ENCODE measurements at places on chromosomes 3 and 15.
A peak's percentile ranks its signal among the peaks of the same experiment; 100 is the strongest.

GRCh38 chr3:186362537-186362842 lies 456 bp upstream of the DGKG start:
- DNase-seq = no peak

DNA sequence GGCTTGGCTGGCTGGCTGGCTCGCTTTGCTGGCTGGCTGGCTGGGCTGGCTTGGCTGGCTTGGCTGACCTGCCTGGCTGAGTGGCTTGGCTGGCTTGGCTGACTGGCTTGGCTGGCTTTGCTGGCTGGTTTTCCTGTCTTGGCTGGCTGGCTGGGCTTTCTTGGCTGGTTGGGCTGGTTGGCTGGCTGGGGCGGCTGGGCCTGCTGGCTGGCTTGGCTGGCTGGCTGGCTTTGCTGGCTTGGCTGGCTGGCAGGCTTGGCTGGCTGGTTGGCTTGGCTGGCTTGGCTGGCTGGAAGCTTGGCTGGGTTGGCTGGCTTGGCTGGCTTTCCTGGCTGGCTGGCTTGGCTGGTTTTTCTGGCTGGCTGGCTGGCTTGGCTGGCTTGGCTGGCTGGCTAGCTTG lies 435.6 kb downstream of the GOLGA6L6 start:
- DNase-seq = no peak

DNA sequence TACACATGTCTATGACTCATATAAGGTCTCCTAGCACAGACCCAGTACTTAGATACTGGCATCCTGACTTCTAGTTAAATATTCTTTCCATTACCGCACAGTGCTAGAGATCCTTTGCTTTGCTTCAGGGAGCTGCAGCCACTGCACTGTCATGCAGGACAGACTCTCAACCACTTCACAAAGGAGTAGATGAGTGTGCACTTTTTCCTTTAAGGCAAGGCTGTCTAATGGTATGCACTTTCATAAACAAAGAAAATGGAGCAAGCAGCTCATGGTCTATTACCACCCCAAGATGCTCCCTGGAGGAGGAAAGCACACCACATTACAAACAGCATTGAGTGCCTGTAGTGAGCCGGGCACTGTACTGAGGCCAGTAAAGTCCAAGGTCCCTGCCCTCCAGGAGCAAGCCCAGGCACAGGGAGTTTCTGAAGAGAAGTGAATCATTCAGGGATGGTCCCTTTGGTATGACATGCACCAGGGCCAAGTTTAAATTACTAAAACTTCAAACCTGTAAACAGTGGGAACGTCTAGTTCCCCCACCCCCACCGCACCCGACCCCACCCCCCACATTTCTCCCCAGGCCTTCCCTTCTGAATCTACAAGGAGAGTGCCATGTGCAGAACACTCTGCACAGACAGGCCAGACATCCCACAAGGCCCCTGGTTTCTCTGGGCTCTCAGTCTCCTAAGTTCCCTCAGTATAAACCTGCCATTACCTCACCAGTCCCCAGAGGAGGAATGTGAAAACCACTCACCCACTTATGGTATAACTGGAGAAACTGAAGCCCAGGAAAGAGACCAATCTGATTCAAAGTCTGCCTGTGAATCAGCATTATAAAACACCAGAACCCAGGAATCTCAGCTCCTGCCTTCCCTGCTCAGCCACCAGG lies 107.8 kb upstream of the BCL6 start:
- peak; percentile 7 for DNase-seq

- DNase-seq = no peak
Measured at GRCh38 chr15:92324101-92324963, 69.3 kb upstream of the ST8SIA2 start.

DNA sequence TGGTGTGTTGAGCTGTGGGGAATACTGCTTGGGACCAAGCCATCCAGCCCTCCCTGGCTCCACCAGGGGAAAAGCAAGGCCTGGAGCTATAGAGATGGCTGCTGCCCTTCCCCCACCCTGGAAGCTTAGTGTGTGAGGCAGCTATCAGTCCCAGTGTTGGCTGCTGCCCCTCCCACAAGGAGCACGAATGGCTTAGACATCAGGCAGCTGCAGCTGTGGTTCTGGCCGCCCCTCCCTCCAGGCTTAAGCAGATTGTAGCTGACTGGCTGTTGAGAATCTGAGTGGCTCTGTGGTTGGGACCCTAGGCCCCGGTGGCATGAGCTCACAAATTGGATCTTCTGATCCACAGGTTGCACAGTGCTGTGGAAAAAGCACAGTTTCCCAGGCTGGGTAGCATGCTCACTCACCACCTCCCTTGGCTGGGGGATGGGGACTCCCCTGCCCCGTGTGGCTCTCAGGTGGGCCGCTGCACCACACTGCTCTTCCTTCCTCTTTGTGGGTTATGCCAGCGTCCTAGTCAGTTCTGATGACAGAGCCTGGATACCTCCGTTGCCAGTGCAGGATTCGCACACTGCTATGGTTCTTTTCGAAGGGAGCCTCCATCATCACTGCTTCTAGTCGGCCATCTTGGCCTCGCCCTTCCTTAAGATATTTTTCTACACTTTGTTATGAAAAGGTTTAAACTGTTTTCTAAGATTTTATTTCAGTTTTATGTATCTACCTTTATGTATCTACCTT lies 21.2 kb upstream of the SUCNR1 start:
- no peak for DNase-seq

DNA sequence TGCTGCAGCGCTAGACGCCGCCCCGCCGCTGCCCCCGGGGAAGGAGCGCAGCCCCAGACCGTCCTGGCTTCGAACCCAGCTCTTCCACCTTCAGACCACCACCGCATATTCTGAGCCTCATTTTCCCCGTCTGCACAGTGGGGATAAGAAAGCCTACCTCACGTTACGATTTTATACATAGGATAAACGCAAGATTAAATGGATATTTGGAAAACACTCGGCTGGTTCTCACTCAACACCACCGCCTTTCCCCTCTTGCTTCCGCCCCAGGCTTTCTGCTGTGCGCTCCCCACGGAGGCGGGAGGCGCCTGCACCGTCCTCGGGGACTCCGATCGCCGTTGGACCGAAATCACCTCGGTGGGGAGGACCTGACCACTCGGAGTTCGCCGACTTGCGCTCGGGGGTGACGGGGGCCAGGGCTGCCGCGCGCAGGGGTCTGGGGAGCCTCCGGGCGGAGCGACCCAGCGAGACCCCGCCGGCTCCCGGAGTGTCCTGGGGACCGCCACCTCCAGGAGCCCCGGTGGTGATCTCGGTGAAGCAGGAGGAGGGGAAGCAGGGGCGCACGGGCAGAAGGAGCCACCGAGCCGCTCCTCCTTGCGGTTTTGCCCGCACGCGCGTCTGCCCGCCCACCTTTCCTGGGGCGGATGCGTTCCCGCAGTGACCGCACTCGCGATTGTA lies 4.0 kb downstream of the FBXL22 start:
- peak; percentile 75 for DNase-seq

DNA sequence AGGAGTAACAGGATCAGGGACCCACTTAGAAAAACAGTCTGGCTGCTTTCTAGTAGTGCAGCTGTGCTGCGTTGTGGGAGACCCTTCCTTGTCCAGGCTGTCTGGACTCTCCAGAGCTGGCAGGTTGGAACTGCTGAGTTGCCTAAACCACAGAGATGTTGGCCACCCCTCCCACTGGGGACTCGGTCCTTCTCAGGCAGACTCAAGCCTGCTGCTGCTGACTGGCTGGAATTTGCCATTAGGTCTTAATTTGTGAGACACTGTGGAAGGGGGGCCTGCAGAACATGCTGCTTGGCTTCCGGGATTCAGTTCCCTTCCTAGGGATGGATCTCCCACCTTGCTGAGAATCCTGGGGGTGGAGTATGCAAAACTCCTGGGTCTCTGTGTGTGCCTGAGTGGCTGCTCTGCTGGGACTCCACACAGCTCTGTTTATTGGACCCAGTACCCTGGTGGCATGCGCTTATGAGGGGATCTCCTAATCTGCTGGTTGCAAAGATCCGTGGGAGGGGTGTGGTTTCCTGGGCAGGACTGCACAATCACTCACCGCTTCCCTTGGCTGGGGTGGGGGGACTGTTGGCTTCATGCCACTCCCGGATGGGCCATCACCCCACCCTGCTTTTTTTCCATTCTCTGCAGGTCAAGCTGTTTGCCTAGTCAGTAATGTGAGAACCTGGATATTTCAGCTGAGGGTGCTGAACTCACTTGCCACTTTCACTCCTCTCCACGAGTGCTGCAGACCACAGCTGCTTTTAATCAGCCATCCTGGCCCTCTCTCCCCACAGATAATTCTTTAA lies 150.5 kb downstream of the CFAP20DC start:
- no peak for DNase-seq

DNA sequence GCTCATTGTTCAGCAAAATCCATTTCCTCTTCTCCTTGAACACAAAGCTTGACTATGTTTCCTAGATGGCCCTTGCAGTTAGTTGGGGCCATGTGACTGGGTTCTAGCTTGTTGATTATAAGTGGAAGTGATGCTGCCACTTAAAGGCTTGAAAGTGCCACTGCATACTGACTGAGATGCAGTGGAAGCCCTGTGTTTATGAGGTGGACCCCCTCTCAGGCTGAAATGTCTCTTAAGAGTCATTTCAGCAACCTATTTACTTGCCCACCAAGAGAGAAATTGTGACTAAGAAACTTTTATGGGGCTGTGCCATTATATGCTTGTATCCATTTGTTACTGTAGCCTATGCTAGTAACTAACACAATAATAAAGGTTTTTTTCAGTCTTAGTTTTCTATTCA lies 8.4 kb upstream of the ANP32A start:
- peak; percentile 18 for DNase-seq

- DNase-seq = no peak
Measured at GRCh38 chr3:195893044-195893395, 15.3 kb downstream of the TNK2 start.

DNA sequence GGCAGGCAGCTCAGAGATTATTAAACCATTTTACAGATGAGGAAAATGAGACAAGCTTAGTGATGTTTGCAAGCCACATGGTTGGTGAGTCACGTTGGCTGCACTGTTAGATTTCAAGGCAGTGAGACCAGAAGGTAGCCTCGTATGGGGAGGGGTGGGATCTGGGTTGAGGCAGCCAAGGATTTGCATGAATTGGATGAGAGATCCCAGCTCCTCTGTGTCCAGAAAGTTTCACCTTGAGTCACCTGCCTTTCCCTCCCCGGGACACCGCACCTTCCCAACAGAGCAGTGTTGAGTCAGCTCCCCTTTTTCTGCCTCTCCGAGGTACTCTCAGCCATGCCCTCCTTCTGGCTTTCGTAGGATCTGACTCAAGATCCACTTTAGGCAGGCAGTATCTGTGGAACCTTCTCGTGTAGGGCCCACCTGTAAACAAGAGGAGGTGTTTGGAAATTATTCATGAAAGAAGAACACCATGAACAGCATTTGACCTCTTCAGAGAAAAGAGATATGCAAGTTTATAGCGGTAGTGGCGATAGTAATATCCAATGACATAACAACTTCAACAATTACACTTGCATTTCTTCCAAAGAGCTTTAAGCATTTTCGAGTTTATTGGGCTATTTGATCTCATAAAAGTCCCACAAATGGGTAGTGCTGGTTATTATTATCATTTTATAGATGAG lies 46.8 kb upstream of the VPS8 start:
- DNase-seq = no peak

GRCh38 chr15:55586808-55587207 lies 1.3 kb downstream of the PYGO1 start:
- peak; percentile 10 for DNase-seq

- no peak for DNase-seq
Measured at GRCh38 chr3:31974964-31975363, 6.1 kb downstream of the OSBPL10 start.

- DNase-seq = no peak
Measured at GRCh38 chr3:156433138-156433537, 121.8 kb downstream of the SSR3 start.

GRCh38 chr3:66338927-66339326 lies 118.1 kb downstream of the SLC25A26 start:
- DNase-seq = no peak

- DNase-seq = no peak
Measured at GRCh38 chr3:29513236-29513635, 232.4 kb downstream of the RBMS3 start.

DNA sequence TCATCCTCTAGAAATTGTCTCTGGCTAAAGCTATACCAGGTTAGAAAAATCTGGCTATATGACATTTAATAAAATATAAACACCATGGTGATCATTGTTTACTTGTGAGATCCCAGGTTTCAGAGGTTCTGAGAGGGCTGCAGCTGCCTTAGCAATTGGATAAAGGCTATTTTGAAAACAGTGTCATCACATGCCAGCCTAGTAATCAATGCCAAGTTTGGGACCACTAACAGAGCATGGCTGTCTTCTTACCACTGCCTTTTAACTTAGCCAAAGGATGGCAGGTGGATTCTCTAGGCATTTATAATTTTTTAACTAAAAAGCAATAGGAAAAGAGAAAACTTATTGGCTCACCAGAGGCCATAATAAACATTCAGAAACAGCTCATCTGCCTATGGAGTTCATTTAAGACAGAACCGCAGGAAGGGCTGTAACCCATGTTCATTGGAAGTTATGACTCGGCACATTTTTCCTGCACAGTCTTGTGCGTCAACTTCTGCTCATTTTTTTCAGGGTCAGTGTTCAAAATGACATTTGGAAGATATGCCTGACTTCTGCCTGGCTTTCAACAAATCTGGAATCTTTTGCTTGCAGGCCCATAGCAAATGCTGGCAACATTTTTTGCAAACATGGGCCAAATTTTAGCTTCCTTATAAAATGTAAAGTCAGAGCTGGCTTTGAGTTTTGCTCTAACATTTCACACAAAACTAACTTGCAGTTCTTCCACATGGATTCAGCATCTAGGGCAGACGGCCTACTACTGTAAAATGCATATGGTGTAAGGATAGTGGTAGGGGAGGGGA lies 476.0 kb upstream of the TBL1XR1 start:
- no peak for DNase-seq

DNA sequence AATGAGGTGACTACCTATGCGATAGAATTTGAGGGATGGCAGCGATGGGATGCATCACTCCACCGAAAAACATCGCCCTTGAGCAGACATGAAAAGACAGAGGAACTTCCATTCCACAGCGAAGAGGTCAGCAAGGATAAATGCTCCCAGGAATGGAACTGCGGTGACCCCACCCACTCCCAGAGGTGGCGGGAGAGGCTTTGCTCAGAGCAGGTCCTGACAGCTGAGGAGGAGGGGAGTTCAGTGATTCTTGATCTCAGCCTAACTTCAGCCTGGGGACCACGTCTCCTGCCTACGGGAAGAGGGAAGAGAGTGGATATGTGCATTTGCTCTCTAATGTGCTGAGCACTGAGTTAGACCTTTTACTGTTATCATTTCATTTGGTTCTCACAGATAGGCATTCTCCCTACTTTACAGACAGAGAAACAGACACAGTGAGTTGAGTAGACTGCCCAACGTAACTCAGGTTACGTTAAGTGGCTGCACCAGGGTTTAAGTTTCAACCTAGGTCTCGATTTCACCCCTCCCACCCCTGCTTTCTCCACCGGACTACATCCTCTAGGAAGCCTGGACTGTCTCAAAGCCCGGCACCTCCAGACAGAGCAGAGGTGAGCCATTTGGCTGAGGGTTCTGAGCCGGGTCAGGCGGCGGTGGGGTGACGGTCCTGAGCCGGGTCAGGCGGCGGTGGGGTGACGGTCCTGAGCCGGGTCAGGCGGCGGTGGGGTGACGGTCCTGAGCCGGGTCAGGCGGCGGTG lies 170.0 kb downstream of the RAB11A start:
- no peak for DNase-seq

GRCh38 chr3:165347526-165347925 lies 151.3 kb upstream of the SLITRK3 start:
- DNase-seq = no peak

- no peak for DNase-seq
Measured at GRCh38 chr3:46325645-46326300, 28.1 kb upstream of the CCR2 start.

Data from DMS53 (cell line).